Cerebellar nuclear complex (tissue), 1 donor: ENCODE measurements at places on chromosomes 5 and 9.

DNA sequence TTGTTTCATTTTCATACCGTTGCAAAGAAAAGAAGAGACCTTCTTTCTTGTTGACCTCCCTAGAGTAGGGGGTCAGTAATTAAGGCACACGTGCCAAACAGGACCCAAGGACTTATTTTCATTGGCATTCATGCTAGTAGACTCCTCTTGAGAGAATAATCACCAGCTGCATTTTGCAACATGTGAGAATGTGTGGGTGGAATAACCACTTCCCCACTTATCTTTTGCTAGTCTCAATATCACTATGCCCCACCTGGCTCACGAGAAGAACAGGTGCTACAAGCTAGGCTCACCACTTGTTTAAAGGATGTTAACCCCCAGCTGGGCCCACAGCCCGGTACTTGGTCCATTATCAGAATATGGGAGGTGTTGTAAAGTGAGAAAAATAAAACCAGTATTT, 460.7 kb upstream of the MEF2C start:
- DNase-seq = no peak

DNA sequence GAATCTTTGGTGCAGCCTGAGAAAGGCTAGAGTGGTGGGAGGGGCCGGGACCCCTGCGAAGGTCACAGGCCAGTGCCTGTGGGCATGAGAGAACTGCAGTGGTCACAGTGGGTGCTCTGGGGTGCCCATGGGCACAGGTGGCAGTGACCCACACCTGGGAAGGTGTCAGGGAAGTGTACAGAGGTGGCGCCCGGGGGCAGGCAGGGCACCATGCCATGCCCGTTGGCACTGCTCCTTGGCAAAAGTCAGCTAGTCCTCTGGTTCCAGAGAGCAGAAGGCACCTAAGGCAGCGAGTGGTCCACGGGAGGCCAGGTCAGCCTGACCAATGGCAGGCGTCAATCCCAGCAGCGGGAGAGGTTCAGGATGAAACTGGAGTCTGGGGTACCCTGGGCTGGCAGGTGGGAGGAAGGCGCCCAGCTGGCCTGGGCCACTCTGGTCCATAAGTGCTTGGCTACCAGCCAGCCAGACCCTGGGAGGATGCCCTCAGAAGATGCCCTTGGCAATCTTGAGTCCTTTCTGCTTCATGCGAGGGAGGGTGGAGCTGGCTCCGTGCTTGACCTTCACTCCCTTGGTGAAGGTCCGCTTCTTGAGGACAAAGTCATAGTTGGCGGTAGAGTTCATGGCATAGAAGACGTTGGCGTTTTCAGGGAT, 22.8 kb downstream of the RALGDS start:
- no peak for DNase-seq

- no peak for DNase-seq
These were observed 304.1 kb downstream of the TRPM3 start for GRCh38 chr9:70817311-70817710.

GRCh38 chr9:106403081-106403480, 459.9 kb upstream of the ZNF462 start:
- DNase-seq = no peak

DNA sequence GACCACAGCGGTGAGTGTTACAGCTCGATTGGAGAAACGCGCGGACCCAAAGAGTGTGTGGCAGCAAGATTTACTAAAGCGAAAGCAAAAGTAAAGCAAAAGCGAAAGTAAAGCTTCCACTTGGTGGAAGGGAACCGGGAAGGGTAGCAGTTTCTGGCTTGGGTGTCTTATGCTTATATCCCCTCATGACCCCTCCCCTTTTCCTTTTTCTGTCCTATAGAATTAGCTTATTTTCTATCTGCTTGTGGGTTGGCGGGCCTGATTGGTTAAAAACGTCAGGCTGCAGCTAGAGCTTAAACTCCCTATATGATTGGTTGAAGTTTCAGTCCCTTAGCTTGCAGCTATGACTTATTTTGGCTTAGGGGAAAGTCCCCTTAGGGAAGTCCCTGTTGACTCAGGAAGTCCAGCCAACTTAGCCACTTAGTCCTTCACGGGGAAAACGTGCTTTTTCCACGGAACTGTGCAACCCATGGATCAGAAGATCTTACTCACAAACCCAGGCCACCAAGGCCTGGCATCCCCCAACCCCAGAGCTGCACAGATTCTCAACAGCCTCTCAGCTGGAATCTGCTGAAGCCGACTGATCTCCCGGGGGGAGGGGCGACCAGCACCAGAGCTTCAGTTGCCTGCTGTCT, 114.2 kb upstream of the ADAMTS16 start:
- DNase-seq = no peak

DNA sequence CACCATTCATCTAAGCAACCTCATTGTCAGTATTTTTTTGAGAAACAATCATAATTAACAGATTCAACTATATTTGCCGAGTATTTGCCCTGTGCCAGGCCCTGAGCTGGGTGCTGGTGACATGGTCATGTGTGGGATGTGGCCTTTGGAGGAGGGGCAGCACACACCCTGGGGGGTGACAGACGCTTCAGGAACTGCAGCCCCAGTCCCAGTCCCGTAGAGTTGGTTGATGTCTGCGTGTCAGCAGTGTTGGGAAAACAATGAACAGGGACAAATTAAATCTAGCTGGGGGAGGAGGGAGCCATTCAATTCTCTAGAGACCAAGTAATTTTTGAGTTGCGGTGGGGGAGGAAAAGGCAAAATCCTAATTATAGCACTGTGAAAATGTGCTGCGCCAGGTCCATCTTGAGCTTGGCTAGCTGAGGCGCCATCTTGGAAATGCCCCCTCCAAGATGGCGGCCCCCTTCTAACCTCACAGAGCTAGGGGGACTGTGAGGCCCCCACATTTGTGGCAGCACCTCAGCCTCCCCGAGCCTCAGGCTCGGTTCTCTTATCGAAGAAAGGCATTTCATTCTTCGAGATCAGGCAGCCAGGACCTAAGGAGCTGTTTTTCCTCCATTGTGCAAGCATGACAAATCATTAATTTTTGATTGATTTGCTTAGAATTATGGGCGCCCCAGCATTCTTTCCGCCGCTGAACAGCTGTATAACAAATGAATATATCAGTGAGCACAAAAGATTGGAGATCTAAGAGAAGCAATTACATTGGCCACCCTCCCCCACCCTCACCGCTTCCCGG, 87.8 kb downstream of the ZNF618 start:
- no peak for DNase-seq

- no peak for DNase-seq
These were observed 61.4 kb downstream of the WDR41 start for GRCh38 chr5:77430726-77431125.

GRCh38 chr5:33936004-33936380, 194 bp upstream of the RXFP3 start:
- DNase-seq = no peak

GRCh38 chr5:161086461-161086860, 234.4 kb upstream of the ATP10B start:
- no peak for DNase-seq

DNA sequence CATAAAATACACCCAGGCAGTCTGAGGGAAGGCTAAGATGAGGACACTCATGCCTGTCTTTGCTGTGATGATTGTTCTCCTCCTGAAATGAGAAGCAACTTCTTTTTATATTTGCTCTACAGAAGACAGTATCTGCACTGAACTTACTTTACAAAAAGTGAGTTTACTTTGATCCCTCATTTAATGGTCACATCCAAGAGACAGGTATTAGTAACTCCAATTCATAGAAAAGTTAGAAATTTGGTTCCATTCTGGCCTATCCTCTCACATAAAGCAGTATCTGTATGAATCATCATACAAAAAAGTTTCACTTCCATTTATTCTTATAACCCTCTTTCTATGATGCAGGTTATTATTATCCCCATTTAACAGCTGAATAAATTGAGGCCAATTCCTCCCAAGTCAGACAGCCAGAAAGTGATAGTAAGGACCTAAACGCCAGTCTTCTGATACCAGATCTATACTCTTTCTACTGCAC, 15.2 kb downstream of the TSTD2 start:
- DNase-seq = no peak

DNA sequence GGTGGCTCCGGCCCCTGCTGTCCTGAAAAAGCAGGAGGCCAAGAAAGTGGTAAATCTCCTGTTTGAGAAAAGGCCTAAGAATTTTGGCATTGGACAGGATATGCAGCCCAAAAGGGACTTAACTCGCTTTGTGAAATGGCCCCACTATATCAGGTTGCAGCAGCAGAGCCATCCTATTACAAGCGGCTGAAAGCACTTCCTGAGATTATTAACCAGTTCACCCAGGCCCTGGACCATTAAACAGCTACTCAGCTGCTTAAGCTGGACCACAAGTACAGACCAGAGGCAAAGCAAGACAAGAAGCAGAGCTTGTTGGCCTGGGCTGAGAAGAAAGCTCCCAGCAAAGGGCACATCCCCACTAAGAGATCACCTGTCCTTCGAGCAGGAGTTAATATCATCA, 89.7 kb downstream of the MLLT3 start:
- no peak for DNase-seq

DNA sequence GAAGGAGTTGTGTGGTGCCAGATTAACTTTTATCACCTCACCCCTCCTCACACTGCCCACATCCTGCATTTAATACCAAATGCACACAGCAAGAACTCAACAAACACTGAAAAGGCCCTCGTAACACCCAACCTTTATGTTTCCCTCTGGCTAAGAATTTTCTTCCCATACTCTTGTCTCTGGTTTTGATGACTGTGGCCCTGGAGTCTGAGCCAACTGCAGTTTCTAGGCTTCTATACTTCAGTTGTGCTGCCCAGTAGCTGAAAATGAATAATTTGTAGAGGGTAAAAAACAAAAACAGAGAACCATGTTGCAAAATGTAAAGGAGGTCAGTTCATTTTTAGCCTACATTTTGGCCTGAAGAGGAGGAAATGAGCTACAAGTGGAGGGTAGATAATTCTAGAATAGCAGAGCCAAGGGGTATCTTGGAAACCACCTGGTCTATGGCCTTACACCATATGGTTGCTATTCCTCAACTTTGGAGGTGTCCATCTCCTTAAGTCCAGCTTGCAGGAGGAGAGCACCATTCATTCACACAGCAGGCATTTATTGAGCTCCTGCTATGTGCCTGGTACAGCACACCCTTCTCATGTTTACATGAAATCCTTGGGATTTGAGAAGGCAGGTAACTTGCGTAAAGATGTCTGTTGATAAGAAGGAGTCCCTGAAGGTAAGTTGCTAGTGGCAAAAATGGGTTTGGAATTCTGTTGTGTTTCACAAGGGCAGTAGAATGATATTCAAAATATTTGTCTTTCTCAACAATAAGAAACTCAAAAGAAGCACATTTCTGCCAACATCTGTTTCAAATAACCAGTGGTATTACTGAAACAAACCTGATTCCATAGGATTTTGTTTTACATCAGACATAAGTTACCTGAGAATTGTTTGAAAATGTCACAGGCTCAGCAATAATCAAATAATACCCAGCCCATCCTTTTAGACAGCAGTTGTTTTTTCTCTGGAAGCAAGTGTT, 83.8 kb upstream of the TNFAIP8 start:
- DNase-seq = no peak

GRCh38 chr9:2625427-2625826, 3.8 kb downstream of the VLDLR start:
- DNase-seq = no peak

DNA sequence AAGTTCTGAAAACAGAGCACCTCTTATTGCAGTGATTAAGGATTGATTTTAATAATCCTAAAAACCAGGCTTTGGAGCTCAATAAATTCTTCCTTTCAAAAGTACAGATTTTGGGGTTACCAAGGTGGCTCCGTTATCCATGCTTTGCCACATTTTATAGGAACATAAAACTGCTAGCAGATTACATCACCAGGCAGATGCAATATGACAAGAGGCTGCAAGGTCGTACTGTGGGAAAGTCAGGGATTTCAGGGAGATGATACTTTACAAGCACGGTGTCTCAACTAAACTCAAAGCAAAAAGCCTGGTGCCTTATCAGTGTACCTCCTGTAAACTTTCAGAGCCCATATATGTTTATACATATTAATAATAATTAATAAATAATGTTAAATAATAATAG, 28.6 kb downstream of the ADAMTSL1 start:
- DNase-seq = no peak

GRCh38 chr9:94554439-94555331, at the start of gene PCAT7:
Gene PCAT7 (plus strand): TSS chr9:94555083.
- DNase-seq = no peak

DNA sequence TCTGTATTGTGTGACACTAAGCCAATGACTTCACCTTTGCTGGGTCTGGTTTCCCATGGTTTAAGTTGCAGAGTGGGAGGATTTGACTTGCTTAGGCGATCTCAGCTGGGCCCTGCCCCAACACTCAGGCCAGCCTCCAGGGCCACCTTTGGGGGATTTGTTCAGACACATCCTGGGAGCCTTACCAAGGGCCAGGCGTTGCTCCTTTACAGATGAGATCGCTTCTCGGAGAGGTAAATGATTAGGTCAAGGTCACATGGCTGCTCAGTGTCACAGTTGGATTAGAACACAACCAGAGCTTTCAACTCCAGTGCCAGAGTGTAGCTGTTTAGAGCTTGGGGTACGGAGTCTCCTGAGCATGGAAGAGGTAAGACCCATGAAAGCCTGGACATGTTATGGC, 57.5 kb downstream of the COL27A1 start:
- no peak for DNase-seq

DNA sequence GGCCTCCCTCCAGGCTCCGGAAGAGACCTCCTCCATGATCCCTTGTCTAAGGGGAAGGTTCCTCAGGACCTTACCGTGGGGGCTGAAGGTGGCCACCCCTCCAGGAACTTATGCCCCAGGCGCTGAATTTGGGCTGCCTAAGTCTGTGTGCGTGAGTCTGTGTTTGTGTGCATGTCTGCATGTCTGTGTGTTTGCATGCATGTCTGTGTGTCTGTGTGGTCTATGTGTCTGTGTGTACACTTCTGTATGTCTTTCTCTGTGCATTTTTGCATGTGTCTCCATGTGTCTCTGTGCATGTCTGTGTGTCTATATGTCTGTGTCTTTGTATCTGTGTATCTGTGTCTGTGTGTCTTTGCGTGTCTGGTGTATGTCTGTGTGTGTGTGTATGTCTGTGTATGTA, 20.5 kb downstream of the ABO start:
- no peak for DNase-seq

DNA sequence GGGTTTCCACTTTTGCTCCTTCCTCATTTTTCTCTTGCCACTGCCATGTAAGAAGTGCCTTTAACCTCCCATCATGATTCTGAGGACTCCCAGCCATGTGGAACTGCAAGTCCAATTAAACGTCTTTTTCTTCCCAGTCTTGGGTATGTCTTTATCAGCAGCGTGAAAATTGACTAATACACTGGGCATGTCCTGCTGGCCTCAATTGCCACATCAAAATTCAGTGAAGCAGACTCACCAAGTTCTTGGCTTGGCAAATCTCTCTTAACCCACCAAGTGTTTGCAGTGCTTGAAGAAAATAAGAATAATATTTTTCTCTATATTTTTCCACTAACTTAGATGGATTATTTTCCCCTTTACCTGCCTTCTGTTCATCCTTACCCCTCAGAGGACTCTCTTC, 212.0 kb downstream of the BRINP1 start:
- DNase-seq = no peak

GRCh38 chr5:141704782-141705297, 22.8 kb upstream of the ARAP3 start:
- no peak for DNase-seq

DNA sequence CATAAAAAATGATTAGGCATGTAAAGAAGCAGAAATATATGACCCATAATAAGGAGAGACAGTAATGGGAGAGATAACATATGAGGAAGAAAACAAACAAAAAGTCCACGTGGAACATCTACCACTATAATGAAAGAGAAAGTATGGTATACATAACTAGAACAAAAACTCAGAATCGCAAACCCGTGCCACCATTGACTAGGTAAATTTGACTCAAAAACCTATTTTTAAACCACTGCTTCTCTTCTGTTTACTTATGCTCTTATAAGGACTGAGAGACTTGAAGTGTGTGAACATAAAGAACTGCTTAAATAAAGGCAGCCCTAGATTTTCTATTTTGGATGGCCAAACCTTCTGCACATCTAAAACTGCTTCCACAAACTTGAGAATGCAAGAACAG, 330.7 kb downstream of the CAAP1 start:
- DNase-seq = no peak
